A172 (cell line): ENCODE measurements at places on chromosomes 4 and X. TPM values are rescaled to one million over a fixed set of nuclear protein-coding genes. Genes with fewer than 3 reads are reported as not detected.

FRMD7 gene
- total RNA-seq = not detected in 2 replicates

GLUD2 gene
- total RNA-seq = 2.5 and 2.7 TPM in 2 replicates

HS3ST1 gene
- not detected in 2 replicates for total RNA-seq

SPANXB1 gene
- 5.3 and 5.5 TPM in 2 replicates for total RNA-seq

PLXNB3 gene
- total RNA-seq = 13.8 and 14.3 TPM in 2 replicates

FGF2 gene
- 188 and 216 TPM in 2 replicates for total RNA-seq

MAGEB17 gene
- total RNA-seq = 0.55 TPM in 1 of 2 replicates, not detected in the other

MED14 gene
- 23.6 and 25.0 TPM in 2 replicates for total RNA-seq

DGKQ gene
- total RNA-seq = 17.4 and 25.0 TPM in 2 replicates

GPR173 gene
- 0.47 and 0.72 TPM in 2 replicates for total RNA-seq
